ENCODE measurements at places on chromosomes 4 and X. TPM values are rescaled to one million over a fixed set of nuclear protein-coding genes. Genes with fewer than 3 reads are reported as not detected.

The TMPRSS11F gene
- not detected for total RNA-seq

The TCEAL9 gene
- 43.0 TPM for total RNA-seq

The ADRA2C gene
- 0.36 TPM for total RNA-seq

The FAM47E gene
- total RNA-seq = 0.34 TPM

The PPP1R2C gene
- not detected for total RNA-seq

The CSN1S1 gene
- total RNA-seq = not detected

The GYG2 gene
- 36.6 TPM for total RNA-seq

The SHISA3 gene
- total RNA-seq = not detected

The SHROOM4 gene
- total RNA-seq = 4.5 TPM

The CRLF2 gene
- total RNA-seq = not detected

The MTMR1 gene
- total RNA-seq = 12.7 TPM

The MAGEB1 gene
- not detected for total RNA-seq

The POF1B gene
- total RNA-seq = not detected
